ENCODE measurements at places on chromosomes 12 and 14.

DNA sequence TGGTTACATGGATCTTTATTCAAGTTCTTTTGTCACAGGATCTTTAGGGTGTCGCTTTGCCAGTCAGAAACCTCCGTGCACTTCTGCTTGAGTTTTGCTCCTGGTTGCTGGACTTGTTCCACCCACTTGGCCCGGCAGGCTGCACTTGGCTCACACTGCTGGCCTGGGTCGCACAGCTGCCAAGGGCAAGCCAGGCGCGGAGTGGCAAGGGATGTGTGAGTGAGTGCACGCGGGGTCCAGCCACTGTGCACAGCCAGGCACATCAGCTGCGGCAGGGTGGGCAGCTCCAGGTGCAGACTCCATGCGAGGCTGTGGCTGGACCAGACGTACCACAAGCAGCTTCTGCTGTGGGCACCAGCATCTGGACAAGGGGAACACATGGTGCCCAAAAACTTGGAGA, 76.6 kb downstream of the DERA start:
- DNase-seq, result no peak

DNA sequence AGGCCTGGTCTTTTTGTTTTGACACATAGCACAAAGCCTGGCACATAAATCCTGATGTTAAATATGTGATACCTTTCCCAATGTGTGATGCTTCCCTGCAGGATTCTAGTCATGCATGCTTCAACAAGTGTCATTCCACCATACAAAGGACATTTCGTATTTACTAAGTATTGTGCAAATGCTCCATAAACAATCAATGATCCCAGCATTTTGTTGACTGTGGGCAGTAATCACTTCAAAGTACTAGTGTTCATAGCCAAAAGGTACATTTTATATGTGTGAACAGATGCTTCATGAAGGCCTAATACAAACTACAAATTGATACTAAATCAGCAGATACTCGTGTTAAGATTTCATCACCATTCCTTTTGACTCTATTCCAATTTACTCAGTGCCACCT, 4.4 kb downstream of the CCNB1IP1 start:
- no peak for DNase-seq

GRCh38 chr12:52010152-52010622, 3.4 kb downstream of the TAMALIN start:
- peak; percentile 73 for DNase-seq

- DNase-seq, result no peak
Observed at GRCh38 chr14:69980457-69981425, 101.5 kb downstream of the SMOC1 start.

DNA sequence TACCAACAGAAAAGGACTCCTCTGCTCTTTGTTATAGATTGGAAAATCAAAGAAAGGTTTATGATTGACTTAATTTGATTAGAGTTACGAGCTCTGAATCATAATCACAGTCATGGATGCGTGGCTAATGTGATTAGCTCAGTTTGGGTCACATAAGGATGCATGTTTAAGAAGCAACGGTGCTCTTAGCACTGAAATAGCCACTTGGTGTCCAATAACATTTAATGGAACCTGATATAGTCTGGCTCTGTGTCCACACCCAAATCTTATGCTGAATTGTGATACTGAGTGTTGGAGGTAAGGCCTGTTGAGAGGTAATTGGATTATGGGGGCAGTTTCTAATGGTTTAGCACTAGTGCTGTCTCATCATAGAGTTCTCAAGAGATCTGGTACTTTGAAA, 501.6 kb downstream of the SLC6A15 start:
- DNase-seq, result no peak

GRCh38 chr14:92789457-92790089, 4.5 kb upstream of the GOLGA5 start:
- DNase-seq, result no peak

DNA sequence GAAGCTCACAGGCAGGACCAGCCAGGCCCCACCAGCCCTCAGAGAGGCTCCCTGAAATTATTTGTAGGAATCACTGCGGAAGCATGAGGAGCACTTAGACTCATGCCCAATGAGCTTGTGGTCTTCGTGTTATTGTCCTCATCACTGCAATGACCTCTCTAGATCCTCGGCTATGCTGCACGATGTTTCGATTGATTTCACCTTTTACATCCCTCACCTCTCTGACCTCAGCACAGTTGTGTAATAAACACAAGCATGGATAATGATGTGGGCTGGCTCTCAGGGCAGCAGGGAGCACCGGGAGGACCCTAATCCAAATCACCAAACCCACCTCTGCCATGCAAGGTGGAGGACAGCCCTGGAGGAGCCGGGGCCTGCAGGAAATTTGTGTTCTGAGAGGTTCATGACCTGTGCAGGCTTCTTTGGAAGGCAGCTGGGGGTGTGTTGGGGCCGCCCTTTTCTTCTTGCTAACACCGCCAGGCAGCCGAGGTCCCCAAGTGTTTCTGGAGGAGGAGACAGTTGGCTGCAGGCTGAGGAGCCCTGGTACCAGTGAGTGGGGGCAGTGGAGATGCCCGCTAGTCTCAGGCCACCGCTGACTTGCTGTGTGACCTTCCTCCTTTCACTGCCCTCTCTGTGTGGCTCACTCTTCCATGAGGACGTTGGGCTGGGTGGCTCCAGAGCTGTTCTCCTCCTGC, 29.5 kb upstream of the EML1 start:
- no peak for DNase-seq

DNA sequence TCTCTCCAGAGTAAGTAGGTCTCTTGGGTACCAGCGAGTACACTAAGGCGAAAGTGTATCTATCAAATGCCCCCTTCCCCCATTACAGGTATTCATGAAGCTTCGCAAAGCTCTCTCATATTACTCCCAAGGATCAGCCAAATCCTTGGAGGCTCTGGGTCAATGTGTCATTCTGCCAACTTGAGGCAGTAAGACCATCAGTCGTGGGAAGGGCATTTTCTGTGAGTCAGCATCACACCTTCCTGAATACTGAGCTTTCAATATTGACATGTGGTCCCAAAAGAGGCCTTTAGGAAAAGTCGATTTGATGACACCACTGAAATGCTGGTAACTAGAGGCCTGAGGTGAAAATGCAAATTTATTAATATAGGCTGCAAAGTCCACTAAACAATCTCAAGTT, 323.9 kb downstream of the LRIG3 start:
- DNase-seq, result no peak

GRCh38 chr12:67634303-67634761, 14.2 kb upstream of the DYRK2 start:
- no peak for DNase-seq

GRCh38 chr12:55019784-55020183, at the start of gene NEUROD4:
NEUROD4 (plus strand) TSS chr12:55019974; CDS start chr12:55026440, 6,466 bp downstream.
- peak; percentile 61 for DNase-seq
